ENCODE measurements at places on chromosomes 13 and 19. TPM values are rescaled to one million over a fixed set of nuclear protein-coding genes. Genes with fewer than 3 reads are reported as not detected.

GRCh38 chr19:32067685-32068084 lies 277.7 kb upstream of the ZNF507 start:
- no peak for DNase-seq

PRSS57 gene
- not detected for polyA plus RNA-seq

ACP7 gene
- 0.13 TPM for polyA plus RNA-seq

GRCh38 chr19:50162988-50163387 lies at the start of gene IZUMO2:
TSS of gene IZUMO2 (minus strand) at chr19:50163281. CDS start at chr19:50163194, 87 bp downstream.
- no peak for DNase-seq

CGB5 gene
- not detected for polyA plus RNA-seq
